ENCODE measurements at places on chromosomes 4 and X.

DNA sequence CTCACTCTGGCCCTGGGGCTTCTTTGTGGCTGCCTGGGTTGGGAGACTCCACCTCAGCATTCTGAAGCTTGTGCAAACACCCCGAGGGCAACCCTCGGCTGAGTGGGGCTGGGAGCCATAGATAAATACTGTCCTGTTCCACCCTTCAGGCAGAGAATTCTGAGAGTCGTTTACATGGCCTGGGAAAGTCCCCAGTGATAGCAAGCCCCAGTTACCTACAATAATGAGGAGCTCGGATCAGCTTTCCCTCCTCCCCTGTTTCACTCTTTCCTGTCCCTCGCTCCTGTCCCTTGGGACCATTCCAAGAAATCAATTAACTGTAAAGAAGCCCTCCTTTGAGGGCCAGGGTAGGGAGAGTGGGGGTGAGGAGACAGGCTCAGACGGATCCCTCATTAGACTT, 31.6 kb upstream of the DDX3X start:
- no peak for DNase-seq

GRCh38 chr4:174119830-174120229, 163.6 kb downstream of the FBXO8 start:
- DNase-seq = no peak

DNA sequence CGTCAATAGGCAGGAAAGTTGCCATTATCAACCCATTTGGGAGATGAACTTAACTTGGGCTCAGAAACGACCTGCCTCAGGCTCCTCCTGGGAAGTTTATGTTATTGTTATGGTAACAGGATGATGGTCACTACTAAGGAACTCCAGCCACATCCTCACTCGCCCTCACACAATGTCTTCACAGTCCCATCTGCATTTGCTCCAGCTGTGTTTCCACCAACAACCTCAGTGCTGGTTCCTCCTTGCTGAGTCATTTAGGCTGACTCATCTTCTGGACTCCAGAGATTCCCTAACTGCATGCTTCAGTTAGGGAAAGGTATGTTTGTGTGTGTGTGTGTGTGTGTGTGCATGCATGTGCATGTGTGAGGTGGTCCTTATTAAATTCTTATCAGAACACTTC, 293.4 kb upstream of the BOD1L1 start:
- no peak for DNase-seq

- DNase-seq = peak; percentile 35
Observed at GRCh38 chrX:130539721-130540321, 138.0 kb downstream of the RBMX2 start.

GRCh38 chrX:47311932-47312774, 58.2 kb upstream of the ZNF157 start:
- DNase-seq = peak; percentile 47

DNA sequence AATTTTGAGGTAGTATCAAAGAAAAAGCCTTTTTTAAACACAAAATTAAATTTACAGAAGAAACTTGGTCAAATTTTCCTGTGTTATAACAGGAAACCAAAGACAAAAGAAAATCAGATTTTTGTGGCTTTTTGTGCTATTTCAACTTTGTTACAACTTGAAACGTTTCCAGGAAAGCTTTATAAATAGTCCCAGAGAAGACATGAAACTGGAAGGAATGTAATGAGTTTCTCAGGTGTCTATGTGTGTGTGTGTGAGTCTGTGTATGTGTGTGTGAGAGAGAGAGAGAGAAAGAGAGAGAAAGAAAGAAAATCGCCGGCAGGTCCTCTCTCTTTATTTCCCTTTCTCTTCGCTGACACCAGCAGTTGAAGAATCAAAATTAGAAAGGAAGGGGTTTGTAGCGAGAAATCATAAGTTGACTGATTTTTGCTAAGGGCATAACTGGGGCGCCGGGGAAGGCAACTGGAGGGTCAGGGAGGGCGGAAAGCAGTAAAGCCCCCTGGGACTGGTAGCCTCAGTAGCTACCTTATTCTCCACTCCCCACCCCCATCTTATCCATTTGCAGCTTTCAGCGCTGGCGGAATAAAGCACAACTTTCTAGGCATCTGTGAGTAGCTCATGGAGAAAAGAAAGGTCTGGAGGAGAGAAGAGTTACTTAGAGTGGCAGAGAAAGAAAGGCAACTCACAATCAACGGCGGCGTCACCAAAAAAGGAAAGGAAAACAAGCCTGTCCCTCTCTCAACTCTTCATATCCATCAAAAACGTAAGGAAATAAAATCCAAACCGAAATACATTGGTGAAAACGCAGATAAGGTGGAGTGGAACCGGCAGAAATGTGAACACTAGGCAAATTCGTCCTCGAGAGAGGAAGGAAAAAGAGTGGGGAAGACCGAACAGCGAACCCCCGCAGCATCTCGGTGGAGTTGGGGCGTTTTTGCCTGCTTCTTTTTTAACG, 1.3 kb downstream of the TMEM47 start:
- no peak for DNase-seq

DNA sequence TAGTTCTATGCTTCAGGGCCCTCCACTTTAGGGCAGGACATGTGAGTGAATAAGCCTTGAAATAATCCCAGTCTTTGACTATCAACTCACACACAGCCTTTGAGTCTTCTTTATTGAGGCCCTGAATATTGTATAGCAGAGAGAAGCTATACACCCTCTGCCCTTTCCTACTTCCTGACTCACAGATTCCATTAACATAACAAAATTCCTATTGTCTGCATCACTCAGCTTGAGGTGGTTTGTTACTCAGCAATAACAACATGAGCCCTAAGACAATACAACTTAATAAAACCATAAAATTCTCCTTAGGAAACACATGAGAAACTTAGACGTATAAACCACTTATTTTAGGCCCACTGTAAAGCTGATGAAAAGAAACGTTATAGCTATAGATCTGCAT, 680.3 kb upstream of the DIAPH2 start:
- DNase-seq = no peak

- no peak for DNase-seq
Observed at GRCh38 chr4:125952631-125953030, 637.9 kb downstream of the FAT4 start.

GRCh38 chr4:139768366-139768765, 102.7 kb downstream of the MGST2 start:
- no peak for DNase-seq

DNA sequence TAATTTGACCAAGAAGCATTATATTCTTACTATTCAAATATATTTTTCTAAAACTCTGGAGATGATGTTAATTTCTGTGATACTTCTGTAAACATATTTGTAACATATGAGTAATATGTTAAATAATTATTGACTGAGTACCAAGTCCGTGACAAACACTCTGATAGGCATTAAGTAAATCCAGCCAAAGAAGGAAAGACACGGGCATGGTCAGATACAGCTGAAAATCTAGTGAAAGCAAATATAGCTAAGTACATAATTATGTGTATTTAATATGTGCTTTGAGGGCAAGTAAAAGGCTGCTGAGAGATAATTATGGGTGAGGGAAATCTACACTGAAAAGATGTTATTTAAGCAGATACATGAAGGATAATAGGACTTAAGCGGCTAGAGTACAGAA, 1263.6 kb upstream of the ADGRL3 start:
- no peak for DNase-seq

GRCh38 chrX:63613531-63614028, 171.4 kb downstream of the ARHGEF9 start:
- DNase-seq = no peak

DNA sequence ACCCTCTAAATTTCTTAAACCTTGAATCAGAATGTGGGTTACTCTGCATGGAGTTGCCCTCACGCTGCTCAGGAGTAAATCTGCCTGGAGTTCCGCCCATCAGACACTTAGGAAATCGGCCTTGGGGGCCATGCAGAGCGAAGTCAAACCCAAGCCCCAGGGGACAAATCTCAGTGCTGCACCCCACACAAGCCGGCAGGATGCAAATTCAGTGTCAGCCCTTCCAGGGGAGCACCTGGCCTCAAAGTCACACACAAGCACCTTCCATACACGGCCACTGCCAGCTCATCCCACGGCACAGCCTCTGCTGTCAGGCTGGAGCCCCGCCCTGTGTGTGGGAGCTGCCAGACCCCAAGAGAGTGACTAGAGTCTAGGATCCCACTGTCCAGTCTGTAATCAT, 27.4 kb downstream of the RNF212 start:
- no peak for DNase-seq

- DNase-seq = no peak
Observed at GRCh38 chr4:48766131-48766792, 13.8 kb downstream of the FRYL start.

- DNase-seq = no peak
Observed at GRCh38 chrX:71216485-71216884, 6.5 kb upstream of the GJB1 start.

- no peak for DNase-seq
Observed at GRCh38 chr4:85734424-85734831, 259.5 kb downstream of the ARHGAP24 start.

GRCh38 chrX:150370589-150371312, 7.6 kb downstream of the MAMLD1 start:
- no peak for DNase-seq

- DNase-seq = no peak
Observed at GRCh38 chr4:158949099-158949498, 153.8 kb upstream of the RAPGEF2 start.

- DNase-seq = no peak
Observed at GRCh38 chr4:38313175-38313574, 350.8 kb upstream of the KLF3 start.

Measured in activated naive CD4-positive, alpha-beta T cell treated with anti-CD3 and anti-CD28 coated beads, Interleukin-2, amount 50 U/mL, for 16 hours (primary cell).